Activated T-helper 9 cell treated with anti-CD3 and anti-CD28 coated beads, Interleukin-2, amount 50 U/mL, for 16 hours (primary cell): ENCODE measurements at places on chromosomes 16 and 17.

DNA sequence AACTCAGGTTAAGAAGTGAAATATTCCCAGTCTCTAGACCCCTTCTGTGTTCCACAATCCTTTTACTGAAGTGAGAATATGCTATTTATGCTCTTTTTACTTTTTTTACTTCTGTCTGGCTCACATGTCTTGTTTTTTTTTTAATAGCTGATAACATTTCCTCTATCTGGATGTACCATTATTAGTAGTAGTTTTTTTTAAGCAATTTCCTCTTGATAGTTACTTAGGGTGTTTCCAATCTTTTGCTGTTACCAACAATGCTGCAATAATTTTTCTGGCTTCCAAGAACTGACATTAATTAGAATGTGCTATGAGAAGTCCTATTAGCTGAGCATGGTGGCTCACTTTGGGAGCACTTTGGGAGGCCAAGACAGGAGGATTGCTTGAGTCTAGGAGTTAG, 32.0 kb downstream of the KSR1 start:
- DNase-seq = no peak

- DNase-seq = no peak
These were observed 601 bp downstream of the SPNS1 start for GRCh38 chr16:28975158-28975599.

DNA sequence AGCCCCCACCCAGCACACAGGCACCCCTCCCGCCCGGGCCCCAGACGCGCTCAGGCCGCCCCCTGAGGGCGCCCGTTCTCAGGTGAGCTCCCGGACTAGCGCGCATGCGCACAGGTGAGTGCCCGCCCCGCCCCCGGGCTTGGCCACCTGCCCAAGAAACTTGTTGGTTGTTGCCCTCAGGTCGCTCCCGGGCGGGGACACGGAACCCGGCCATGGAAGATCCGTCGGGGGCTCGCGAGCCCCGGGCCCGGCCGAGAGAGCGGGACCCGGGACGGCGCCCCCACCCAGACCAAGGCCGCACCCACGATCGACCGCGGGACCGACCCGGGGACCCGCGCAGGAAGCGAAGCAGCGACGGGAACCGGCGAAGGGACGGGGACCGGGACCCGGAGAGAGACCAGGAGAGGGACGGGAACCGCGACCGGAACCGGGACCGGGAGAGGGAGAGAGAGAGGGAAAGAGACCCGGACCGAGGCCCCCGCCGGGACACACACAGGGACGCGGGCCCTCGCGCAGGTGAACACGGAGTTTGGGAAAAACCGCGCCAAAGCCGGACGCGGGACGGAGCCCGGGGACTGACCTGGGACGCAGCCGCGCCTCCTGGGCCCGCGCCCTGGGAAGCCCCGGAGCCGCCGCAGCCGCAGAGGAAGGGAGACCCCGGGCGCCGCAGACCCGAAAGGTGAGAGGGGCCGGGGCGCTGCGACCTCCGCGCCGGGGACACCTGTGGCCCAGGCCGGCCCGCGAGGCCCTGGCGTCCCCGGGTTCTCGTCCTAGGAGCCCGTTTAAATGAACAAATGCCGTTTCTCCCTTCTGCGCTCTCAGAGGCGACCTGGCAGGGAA, at the start of gene MARVELD3:
Gene MARVELD3 (plus strand): TSS at position 167 of the 840 bp plus-strand sequence. CDS start 46 bp downstream, at position 213.
- DNase-seq = peak; percentile 9

GRCh38 chr17:41527063-41528023, 765 bp downstream of the KRT19 start:
- DNase-seq = no peak

DNA sequence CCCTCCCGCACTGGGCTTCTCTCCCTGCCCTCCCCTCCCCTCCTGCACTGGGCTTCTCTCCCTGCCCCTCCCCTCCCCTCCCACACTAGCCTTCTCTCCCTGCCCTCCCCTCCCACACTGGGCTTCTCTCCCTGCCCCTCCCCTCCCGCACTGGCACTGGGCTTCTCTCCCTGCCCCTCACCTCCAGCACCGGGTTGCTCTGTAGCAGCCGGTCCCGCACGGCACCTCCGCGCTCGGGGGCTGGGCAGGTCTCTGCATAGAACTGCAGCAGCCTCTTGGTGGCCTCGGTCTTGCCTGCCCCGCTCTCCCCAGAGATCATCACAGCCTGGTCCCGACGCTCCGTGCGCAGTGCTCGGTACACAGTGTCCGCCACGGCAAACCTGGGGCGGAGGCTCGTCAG, 9.8 kb downstream of the MYO1C start:
- no peak for DNase-seq

- no peak for DNase-seq
These were observed 22.3 kb downstream of the TSPOAP1 start for GRCh38 chr17:58306131-58306951.

GRCh38 chr16:30533146-30533522, 1.5 kb downstream of the ZNF747 start:
- DNase-seq = no peak

- peak; percentile 73 for DNase-seq
These were observed 44.3 kb downstream of the TBC1D16 start for GRCh38 chr17:79991140-79991923.
